ENCODE measurements at places on chromosomes 1 and 21.

DNA sequence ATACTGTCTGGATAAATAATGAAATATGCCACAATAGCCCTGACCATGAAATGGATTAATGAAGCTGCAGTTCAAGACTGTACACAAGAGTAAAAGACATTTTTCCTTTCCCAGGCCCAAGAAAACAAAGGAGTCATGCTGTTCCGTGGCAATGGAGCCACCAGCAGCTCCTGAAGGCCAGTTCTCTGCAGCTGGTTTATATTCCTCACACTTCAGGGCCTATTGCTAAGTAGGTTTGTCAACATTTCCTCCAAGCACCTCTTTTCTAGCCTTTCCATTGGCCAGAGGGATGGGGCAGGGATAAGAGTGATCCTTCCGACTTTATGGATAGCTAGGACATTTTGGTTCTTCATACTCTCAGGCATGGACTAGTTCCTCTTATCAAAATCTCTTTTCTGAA lies 24.2 kb upstream of the RGL1 start:
- no peak for DNase-seq

- no peak for DNase-seq
These were observed 156.4 kb downstream of the OMA1 start for GRCh38 chr1:58390091-58390490.

DNA sequence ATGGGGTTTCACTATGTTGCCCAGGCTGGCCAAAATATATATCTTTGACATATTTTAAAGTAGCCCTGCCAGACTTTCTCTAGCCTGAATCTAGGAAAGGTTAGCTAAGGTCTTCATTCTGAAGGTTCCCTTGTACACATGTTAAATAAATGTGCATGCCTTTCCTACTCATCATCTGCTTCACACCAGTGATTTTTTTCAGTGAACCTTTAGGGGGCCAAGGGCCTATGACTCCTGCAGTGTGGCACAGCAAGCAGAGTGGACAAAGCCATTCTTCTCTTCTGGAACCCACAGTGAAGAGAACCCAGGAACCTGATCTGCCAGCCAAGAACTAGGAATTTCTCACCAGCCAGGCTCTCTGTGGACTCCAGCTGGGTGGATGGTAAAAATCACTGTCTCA lies 22.9 kb downstream of the CBR1 start:
- no peak for DNase-seq

- DNase-seq = no peak
These were observed 27.5 kb upstream of the KCNA3 start for GRCh38 chr1:110702260-110702659.

- no peak for DNase-seq
These were observed 426.3 kb upstream of the CHRM3 start for GRCh38 chr1:238960071-238960470.

GRCh38 chr1:182169203-182169602 lies 107.7 kb upstream of the ZNF648 start:
- no peak for DNase-seq

GRCh38 chr1:116852910-116853309 lies 56.8 kb upstream of the PTGFRN start:
- no peak for DNase-seq

- no peak for DNase-seq
These were observed 18.5 kb downstream of the ETS2 start for GRCh38 chr21:38824124-38824822.

DNA sequence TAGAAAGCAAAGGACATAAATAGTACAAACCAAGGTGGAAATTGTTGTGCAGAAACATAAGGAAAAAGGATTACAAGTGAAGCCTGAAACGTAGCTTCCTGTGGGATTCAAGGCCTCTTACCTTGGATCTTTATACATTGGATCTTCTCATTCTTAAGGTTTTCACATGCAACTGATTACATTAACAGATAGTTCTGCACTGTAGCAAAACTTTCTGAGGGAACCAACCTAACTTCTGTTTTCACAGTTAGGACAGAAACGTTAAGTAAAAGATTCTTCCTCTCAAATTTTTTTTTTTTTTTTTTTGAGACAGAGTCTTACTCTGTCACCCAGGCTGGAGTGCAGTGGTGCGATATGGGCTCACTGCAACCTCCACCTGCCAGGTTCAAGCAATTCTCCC lies 7.8 kb upstream of the TM2D1 start:
- DNase-seq = no peak

GRCh38 chr21:38220270-38220737 lies 36.5 kb upstream of the KCNJ15 start:
- DNase-seq = no peak

DNA sequence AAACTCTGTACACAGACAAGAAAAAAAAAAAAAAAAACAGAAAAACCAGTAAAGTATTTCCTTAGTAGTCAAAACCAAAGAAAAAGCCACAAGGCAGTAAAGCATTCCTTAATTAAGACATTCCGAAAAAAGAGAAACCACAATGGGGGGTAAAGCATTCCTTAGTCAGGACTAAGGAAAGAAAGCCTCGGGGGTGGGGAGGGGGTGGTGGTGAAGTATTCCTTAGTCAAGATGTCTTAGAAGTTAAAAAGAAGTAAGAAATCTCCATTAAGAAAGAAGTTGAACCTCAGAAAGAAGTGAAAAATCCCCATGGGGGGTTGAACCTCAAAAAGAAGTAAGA lies 28.2 kb upstream of the FMO1 start:
- DNase-seq = no peak

DNA sequence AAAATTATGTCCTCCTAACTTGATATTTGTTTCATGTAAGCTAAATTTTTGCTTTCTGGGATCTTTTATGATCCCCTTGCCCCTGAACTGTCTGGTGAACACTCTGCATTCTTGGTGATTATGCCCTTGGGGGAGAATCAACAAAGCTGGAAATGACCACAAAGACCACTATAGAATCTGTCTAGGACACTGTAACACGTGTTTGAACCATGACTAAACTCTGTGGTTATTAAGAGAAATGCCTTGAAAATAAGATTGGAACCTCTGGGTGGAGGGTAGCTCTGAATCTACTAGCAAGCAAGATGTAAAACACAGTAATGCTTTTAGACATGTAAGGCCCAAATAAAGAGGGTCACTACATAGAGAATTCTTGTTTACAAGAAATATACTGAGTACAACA lies 237.5 kb downstream of the HMCN1 start:
- no peak for DNase-seq

DNA sequence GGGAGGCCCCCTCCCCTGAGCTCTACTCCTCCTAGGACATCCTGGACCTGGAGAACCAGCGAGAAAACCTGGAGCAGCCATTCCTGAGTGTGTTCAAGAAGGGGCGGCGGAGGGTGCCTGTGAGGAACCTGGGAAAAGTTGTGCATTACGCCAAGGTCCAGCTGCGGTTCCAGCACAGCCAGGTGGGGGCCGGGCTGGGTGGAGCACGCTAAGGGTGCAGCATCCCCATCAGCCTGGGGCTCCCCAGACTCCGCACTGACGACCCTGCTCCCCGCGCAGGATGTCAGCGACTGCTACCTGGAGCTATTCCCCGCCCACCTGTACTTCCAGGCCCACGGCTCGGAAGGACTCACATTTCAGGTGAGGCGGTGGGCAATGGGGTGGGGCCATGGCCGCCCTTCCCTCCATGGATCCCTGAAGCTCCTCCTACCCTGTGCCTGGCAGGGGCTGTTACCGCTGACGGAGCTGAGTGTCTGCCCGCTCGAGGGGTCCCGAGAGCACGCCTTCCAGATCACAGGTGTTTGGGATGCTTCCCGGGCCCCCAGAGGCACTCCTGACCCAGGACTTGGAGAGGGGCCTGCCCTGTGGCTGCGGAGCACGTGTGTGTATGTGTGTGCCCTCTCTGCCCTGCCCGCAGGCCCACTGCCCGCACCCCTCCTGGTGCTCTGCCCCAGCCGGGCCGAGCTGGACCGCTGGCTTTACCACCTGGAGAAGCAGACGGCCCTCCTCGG lies 4.1 kb downstream of the PLEKHN1 start:
- no peak for DNase-seq

GRCh38 chr1:46580140-46580903 lies 23.7 kb downstream of the MKNK1 start:
- peak; percentile 11 for DNase-seq

DNA sequence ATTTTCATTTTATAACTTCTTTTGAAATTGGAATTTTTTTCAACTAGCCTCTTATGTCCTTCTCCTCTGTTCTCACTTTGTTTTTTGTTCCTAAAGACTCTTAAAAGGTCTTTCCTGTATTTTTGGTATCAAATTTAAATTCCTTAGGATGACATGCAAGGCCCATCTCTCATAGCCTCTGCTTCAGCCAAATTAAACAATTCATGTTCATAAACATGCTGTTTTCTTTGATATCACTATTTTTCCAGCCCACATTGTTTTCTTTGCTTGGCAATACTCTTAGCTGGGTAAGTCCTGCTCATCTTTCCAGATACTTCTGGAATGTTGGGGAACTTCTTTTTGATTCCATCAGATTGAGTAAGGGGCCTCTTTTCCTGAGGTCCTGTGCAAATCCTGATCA lies 55.8 kb upstream of the GPR88 start:
- DNase-seq = no peak

GRCh38 chr1:39408641-39409054 lies 82.8 kb upstream of the BMP8A start:
- DNase-seq = peak; percentile 58

DNA sequence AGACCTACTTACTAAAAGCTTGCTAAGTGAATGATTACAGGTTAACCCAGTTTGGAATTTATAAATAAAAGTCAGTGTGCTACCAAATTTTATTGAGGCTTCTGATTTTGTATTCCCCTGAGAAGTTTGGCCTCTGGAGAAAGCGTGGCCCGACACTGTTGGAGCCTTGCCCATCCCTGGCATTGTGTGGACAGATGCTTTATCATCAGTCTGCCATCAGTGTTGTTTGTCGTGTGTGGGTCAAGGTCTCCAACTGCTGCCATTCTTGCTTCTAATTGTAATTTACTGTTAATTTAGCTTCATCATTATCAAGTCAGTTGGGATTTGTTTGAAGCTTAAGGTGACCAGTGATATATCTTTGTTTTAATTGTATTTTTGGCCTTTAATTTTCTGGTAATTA lies 62.0 kb upstream of the LPGAT1 start:
- DNase-seq = no peak

DNA sequence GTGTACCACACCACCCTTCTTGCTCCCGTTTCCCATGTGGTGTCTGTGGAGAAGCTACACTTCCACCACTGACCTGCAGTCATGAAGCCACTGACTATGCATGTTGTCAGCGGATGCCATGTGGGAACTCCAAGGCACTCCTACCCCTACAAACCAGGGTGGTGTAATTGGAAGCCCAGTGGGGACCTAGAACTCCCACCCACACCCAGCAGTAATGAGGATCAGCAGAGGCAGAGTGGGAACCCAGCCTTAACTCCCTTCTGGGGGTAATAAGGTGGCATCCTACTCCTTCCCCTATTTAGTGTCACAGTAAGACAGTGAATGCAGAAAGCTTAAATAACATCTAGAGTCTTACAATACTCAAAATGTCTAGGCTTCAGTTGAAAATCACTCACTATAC lies 78.4 kb downstream of the SPATA46 start:
- DNase-seq = no peak

- DNase-seq = peak; percentile 41
These were observed 9.7 kb downstream of the SERINC2 start for GRCh38 chr1:31422505-31423319.

DNA sequence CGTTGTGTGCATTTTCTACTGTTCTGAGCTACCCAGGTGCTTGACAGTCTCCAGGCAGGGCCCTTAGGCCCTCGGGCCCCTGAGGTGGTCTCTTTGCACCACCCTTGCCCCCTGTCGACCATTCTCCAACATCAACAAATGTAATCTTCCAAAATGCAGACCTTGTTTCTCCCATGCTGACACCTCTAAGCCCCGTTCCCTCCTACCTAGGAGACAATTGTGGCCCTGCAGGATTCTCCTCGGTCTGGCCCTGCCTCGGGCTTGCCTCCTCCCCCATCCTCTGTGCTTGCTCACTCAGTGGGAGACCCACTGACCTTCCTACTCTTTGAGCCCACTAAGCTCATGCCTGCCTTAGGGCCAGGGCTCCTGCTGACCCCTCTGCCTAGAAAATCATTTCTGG lies 104.2 kb upstream of the TARDBP start:
- no peak for DNase-seq

GRCh38 chr1:234437423-234438171 lies 41.4 kb downstream of the TARBP1 start:
- DNase-seq = no peak

DNA sequence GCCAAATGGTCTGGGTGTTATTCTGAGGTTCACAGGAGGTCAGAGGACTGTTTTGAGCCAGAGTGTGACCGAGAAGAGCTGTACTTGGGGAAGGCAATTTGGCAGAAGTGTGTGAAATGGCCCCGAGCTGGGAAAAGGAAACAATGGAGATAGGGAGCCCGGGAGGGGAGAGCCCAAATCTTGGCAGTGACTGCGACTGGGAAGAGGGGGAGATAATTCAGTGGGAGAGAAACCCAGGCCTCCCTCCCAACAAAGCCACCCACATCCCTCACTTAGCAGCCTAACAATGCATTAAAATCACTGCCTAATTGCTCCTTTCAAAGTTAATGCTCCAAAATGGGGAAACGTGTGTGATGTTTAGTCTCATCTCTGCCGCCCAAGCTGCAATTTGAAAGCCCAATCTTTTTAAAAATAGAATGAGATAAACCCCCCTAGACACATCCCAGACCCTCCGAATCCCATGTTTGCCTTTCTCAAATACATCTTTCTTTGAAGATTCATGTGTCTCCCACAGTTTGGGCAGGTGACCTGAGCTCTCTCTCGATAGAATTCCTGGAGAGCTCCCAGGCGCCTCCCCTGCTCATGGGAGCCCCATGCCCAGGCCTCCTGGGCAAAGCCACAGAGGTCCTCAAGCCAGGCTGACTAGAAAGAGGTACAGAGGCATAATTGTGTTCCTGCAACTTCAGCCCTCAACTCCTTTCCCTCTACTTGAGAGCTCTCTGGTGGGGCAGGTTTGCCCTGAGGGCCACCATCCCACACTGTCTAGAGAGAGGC lies 17.3 kb downstream of the LRRC52 start:
- no peak for DNase-seq

- DNase-seq = no peak
These were observed 2.2 kb downstream of the UBAP2L start for GRCh38 chr1:154222918-154223317.

DNA sequence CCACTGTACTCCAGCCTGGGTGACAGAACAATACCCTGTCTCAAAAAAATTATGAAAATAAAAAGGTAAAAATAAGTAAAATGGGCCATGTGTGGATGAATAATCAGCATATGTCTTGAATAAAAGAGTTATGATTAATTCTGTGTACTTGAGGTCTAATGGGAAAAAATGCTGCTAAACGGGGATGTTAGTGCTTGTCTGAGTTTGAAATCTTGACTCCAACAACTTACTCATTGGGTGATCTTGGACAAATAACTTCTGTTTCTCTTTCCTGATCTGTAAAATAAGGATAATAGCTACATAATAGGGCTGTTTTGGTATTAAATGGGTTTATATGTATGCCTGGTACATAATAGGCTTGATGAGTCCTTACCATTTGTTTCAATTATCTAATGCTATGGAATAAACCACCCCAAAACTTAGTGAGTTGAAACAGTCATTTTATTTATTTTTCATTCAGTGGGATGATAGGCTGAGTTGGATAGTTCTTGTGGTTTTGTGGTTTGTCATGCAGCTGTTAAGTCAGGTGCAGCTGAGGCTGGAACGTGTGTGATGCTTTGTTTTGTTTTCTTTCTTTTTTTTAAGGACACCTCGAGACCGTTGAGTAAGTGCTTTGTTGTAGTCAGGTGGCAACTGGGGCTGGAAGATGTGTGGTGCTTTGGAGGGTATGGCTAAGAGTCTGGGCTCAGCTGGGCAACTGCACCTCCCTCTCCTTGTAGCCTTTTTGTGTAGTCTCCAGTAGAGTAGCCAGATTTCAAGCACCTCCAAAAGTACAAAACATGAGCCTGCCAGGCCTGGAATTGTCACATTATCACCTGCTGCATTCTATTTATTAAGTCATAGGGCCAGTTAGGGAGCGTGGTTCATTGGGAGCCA lies 4.9 kb downstream of the MDM4 start:
- peak; percentile 11 for DNase-seq

GRCh38 chr21:27526451-27526850 lies 559.6 kb upstream of the ADAMTS5 start:
- DNase-seq = no peak

Measured in KG1 (cell line).